ENCODE measurements at places on chromosomes 4 and X.

GRCh38 chr4:4461850-4462249 lies 74.9 kb downstream of the NSG1 start:
- no peak for DNase-seq

DNA sequence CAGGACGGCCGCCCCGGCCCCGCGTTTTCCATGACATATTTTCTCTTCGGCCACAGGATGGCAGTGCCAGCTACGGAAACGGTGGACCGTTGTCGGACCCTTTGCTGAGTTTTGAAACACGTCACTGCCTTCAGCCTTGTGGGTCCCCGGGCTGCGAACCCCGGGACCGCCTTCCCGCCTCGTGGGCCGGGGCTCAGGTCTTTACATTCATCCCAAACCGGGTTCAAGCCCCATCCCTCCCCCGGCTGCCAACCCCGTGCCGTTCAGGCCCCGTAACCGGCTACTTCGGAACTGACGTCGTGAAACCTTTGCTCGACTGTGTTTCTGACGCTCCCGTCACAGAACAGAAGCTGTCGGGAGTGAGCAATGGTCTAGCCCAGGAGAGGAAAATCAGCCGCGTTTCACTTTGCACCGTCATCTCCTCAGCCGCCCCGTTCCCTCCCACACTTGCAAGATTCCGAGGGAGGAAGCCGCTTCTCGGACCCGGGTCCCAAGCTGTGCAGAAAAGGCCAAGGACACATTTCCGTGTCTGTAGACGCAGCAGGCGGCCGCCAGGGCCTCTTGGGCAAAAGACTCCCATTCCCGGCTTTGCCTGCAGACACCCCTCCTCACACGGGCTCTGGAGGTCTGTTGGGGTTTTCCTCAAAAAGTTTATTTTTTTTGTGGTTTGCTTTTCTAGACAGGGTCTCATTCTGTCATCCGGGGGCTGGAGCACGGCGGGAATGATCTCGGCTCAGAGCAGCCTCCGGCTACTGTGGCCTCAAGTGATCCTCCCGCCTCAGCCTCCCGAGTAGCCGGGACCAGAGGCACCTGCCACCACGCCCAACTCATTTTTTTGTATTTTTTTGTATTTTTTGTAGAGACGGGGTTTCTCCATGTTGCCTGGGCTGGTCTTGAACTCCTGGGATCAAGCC lies 41.4 kb upstream of the PPP2R3B start:
- DNase-seq: peak; percentile 15

DNA sequence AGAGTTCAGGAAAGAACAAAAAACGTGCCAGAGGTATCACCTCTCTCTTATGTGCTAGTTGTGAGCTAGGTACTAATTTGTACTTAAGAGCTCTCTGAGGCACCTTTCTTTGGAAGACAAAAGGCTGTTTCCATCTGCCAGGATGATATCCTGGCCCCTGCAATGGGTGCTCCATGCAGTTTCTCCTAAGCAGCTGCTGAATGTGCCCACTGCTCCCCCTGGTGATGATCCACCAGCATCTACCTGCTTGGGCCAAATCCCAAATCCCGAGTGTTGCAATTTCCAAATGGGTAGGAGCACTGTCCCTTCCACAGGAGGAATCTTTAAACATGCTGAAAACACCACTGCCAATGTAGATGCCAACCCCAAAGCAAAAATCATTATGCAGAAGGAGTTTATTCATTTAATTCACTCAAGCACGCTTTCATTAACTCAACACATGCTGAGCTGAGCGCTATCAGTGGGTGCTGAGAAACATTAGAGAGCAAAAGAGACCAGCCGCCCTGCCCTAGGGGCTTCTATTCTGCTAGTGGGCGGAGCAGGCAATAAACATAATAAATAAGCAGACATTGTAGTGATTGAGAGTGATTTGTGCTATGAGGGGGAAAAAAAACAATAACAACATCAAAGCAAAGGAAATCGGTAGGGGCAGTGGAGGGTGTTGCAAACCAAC lies 69.6 kb upstream of the C4orf50 start:
- DNase-seq: peak; percentile 45

DNA sequence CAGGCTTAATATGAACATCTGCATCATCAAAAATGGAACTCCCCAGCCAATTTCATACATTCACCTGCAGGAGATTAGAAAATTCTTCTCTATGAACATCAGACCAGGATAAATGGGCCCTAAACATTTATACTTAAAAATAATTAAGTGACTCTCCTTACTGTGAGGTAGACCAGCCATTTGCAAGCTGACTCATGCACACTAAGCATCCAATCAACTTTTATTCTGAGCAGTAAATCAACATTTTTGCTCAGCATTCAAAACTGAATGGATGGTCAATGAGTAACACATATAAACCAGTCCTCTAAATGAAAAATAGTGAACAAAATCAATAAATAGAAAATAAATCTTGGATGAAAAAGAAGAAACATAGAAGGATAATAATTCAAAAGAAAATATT lies 19.9 kb upstream of the PCDH10 start:
- DNase-seq: no peak

GRCh38 chr4:175290401-175290800 lies 372.2 kb downstream of the ADAM29 start:
- DNase-seq: no peak

DNA sequence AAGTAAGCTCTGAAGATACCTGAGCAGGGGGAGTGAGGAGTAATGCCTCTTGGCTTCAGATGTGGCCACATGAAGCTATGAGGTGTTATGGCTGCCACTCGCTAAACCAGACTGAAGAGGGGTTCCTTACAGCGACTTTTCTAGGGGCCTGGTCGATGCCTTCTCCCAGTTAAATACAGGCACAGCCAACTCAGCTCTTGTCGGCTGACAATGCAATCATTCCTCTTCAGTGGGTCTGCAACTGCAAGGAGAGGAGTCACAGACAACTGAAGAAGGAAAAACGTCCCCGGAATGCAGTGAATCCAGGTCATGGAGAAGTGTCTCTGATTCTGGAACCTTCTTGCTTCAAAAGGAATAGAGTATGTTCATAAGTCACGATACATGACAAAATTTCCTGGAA lies 106.4 kb downstream of the RNF150 start:
- no peak for DNase-seq

DNA sequence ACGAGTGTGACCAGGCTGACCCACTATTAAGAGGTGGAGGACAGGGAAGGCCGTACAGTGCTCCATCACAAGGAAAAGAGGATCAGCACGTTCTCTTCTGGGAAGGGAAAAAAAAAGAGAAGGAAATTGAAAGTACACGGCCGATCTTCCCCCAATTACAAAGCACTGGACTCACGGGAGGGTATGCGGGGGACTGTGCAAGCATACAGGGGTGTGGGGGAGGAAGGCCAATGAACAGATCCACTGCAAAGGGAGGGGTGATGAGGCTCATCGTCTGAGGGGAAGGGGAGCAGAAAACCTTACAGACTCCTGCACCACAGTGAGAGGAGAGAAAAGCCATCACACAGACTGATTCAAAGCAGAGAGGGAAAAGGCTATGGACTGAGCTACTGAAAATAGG lies 1.1 kb downstream of the ELK1 start:
- DNase-seq: no peak

DNA sequence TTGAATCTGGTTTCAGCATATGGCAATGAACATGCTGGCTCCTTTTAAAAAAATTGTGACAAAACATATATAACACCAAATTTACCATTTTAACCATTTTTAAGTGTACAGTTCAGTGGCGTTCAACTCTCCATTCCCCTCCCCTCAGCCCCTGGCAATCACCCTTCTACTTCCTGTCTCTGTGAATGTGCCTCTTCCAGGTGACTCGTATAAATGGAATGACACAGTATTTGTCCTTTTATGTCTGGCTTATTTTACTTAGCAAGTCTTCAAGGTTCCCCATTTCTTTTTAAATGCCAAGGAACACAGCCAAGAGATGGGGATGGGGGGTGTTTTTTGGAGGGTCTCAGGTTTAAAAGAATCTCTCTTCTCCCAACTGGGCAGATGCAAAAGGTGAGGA lies 35.4 kb upstream of the BCLAF3 start:
- no peak for DNase-seq

- no peak for DNase-seq
Observed at GRCh38 chr4:105840426-105841174, 54.7 kb upstream of the NPNT start.

- DNase-seq: no peak
Observed at GRCh38 chrX:69615342-69615741, 571 bp upstream of the EDA start.

GRCh38 chrX:2224597-2225235 lies 276.1 kb downstream of the DHRSX start:
- DNase-seq: no peak

GRCh38 chr4:31737419-31737818 lies 1017.2 kb downstream of the PCDH7 start:
- no peak for DNase-seq

DNA sequence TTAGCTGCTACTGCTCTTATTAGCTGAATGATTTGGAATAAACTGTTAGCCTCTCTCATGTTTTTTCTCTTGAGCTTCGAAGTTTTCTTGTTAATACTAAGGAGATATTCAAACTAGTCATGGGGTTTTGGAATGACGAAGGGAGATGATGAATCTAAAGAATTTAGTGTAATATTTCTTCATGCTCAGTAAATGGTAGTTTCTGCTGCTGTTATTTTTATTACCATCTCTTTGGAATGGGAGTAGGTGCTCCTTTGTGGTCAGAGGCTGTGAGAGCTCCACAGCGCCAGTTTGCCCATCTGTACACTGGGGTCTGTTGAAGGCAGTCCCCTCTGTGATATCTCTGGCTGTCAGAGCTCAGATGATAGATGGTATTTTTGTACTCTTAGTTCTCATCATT lies 33.7 kb downstream of the HTT start:
- DNase-seq: no peak

DNA sequence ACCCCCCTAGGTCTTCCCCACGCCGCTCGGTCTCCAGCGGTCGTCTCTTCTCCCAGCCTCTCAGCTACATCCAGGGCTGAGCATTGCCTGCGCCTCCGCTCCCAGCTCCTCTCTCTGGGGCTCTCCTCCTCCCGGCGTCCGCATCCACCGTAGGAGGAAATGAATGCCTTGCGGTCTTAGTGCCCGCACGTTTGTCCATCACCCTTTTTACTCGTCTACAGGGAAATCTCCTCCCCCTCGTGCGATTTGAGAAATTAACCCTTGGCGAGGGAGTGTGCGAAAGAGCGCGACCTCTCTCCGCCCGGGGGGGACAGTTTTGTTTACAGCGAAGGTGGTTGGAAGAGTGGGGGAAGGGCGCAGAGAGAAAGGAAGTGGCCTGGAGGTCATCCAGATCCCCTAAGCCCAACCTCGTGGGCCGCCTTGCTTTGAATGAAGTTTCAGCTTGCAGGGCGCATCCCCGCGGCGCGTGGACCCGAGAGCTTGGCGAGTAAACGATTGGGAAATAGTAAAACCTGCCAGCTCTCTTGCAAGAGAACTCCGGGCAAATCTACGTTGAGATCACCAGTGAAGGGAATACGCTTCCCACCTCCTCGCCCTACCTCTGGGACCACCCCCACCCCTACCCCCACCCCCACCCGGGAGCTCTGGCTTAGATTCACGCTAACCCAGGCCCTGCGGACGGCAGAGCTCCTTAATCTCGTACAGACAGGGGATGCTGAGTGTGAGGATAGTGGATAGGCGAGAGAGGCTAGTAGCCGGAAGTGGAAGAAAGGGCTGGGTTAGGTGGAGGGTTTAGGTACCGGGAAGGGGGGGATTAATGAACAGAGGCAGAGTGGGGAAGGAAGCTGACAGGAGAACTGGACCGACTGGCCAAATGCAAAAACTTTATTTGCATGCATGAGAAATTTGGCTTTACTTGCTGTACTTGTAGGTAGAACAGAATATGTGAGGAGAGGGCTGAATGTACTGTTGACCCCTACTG lies at the start of gene ELOVL6:
TSS of gene ELOVL6 (minus strand) at position 181 of the 982 bp plus-strand sequence. CDS start 280 bp downstream, outside the sequence.
- DNase-seq: peak; percentile 61

DNA sequence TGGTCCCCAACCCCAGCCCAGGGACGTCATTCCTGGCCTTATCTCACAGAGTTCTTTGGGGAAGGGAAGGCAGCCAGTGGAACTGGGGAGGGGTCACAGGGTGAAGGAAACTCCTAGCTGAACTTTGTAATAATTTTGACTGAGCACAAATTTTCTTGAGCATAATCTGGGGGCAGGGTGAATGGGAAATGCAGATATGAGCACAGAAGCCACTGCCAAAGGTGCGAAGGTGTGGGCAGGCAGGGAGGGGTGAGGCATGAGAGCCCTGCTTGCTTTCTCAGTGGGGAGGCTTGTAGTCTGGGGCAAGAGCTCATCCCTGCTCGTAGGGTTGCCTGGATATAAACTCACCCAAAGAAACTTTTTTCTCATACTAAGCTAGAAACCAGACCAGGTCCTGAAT lies 34.9 kb downstream of the MGAT4D start:
- no peak for DNase-seq

DNA sequence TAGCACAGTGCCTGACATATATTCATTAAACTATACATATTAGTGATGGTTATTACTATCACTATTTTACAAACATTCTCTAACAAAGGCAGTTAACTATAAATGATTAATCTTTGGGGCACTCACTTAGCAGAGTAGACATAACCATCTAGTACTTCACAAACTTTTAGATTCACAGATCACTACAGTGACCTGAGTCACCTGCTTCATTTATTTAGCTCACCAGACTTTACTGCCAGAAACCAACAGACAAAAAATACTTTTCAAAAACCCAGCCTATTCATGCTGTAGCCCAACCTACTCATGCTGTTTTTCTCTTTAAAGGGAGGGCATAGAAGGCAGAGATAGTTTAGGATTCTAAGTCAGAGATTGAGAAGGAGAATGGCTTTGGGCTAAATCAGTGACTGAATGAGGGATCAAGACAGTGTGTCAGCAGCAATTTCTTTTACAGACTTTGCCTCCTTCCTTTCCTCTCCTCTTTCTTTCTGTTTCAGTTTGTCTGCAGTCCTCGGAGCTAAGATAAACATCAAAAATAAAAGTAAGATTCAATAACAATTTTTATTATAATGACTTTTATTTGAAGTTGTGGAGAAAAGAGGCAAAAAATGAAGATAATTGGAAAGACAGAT lies 34.7 kb upstream of the PDE5A start:
- DNase-seq: no peak

GRCh38 chr4:45004326-45004725 lies 278.0 kb upstream of the GNPDA2 start:
- DNase-seq: no peak

- no peak for DNase-seq
Observed at GRCh38 chr4:91621446-91621845, 682.3 kb upstream of the GRID2 start.

GRCh38 chr4:174055344-174055743 lies 228.1 kb downstream of the FBXO8 start:
- no peak for DNase-seq

- DNase-seq: no peak
Observed at GRCh38 chr4:128979934-128980333, 113.4 kb downstream of the SCLT1 start.

- DNase-seq: no peak
Observed at GRCh38 chr4:134906404-134907023, 704.9 kb upstream of the PABPC4L start.

GRCh38 chr4:145075742-145076468 lies 22.1 kb downstream of the ANAPC10 start:
- no peak for DNase-seq

- no peak for DNase-seq
Observed at GRCh38 chrX:19882066-19882775, 5.2 kb downstream of the SH3KBP1 start.

DNA sequence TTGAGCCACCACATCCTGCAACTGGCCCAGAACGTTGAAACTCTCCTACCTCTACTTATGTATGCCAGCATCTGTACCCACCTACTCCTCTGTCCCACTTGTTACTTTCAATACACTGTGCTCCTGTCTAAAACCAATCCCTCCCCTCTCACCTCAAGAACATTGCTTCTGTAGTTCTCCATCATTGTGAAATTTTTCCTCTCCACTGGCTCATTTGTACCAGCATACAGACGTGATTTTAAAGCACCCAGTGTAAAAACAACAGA lies 25.5 kb upstream of the USO1 start:
- no peak for DNase-seq

- no peak for DNase-seq
Observed at GRCh38 chr4:189050643-189051042, 890.0 kb upstream of the FRG1 start.
